Activated T-cell treated with anti-CD3 and anti-CD28 coated beads, Interleukin-2, amount 50 U/mL, for 72 hours (primary cell): ENCODE measurements at places on chromosomes 7 and 10. TPM values are rescaled to one million over a fixed set of nuclear protein-coding genes. Genes with fewer than 3 reads are reported as not detected.

DNA sequence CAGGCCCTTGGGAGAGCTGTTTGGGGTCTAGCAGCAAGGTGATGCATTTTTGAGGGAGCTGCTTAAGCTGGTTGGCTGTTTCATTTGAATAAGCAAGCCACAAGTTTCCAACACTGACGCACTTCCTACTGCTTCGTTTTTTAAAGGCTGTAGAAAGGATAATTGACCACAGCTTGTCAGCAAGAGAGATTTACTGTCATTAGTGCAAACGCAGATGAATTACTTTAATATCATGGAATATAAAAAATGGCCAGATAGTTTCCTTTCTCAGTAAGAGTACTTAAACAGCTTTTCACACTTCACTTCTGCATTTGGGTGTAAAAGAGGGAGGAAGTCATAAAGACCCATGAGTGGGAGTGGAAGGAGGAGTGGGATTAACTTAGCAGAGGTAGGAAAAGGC, 61.5 kb downstream of the FZD1 start:
- no peaks in the 10 kb centered on the region for H3K36me3 ChIP-seq
- H3K27me3 ChIP-seq: peaks cover 8% of the 10 kb centered on the region
- peaks cover 6% of the 10 kb centered on the region for H3K4me1 ChIP-seq

DNA sequence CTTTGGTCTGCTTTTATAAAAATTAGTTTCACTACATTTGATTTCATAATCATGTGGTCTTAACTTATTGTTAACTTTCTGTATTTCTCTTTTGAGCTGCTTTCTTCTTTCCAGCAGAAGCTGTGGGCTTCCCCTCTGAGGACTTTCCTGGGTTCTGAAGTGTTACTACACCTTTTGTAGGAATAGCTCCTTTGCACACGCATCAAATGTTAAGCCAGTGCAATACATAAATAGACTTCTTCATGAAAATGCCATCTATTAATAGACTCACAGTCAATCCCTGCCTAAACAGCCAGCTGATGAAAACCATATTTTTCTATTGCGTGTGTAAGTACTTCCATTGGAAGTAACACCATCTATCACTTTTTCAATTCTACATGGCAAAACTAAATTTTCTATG, 1.5 kb downstream of the ABCB4 start:
- H3K27me3 ChIP-seq: peaks cover 49% of the 10 kb centered on the region
- DNase-seq: no peak
- H3K4me3 ChIP-seq: no peak overlapping the region
- no peak overlapping the region for H3K27ac ChIP-seq

DNA sequence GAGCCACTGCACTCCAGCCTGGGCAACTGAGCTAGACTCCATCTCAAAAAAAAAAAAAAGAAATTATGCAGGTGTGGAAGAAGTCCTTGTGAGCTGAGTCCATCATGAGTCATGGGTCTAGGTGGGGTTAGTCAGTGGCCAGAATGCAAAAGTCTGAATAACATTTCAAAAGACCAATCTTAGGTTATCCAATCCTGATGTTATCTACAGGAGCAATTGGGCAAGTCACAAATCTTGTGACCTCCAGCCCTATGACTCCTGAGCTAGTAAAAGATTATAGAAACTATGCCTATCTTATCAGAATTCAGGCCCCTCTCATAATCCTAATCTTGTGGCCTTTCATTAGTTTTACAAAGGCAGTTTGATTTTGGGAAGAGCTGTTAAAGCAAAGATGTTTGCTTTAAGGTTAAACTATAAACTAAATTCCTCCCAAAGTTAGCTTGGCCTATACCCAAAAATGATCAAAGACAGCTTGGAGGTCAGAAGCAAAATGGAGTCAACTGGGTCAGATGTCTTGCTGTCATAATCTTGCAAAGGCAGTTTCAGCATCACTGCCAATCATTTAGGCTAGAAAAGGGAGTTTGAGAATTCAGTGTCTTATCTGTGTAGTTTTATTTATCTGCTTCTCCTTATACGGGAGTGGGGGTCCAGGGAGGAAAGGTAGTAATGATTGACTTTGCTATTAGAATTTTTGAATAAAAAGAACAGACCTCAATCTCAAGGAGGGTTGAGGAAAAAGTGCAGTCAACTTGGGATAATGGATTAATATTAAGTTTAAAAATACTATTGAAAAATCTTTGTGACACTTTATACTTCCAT, 71.2 kb upstream of the TRIM24 start:
- H3K4me3 ChIP-seq: no peak overlapping the region
- H3K36me3 ChIP-seq: no peaks in the 10 kb centered on the region
- H3K27me3 ChIP-seq: no peaks in the 10 kb centered on the region
- no peaks in the 10 kb centered on the region for H3K4me1 ChIP-seq
- no peak for DNase-seq
- no peak overlapping the region for H3K27ac ChIP-seq

DNA sequence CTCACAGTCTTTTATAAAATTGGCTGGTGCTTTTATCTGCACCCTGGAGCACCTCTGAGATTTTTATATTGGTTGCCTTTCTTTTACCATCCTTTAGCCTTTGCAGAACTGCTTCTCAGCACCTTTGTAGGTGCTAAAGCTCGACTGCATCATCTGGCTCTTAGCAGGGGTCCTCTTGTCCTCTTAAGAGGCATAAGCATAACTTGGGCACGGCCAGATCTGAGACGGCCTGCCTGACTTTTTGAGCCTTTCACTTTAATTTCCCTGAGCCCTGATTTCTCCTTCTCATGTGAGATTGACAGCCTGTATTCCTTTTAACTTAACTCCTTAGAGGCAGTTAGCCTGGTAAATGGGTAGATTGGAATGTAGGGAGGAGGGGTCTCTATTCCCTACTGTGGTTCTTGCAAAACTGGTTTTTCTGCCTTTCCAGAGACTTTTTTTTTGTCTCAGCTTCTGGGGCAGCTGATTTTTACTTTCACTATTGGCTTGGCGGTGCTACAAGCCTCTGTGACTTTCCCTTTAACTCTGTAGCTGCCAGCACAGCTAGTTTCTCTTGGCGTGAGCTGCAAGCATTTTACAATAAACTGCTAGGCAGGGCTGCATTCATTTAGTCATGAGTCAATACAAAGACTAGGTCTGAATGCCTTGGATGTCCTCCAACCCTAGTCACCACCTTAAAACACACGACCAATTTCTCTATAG, 24.0 kb downstream of the ZPBP start:
- peak; percentile 29 for DNase-seq
- H3K27ac ChIP-seq: peak overlapping the region; percentile 63
- H3K4me1 ChIP-seq: peaks cover 19% of the 10 kb centered on the region
- H3K27me3 ChIP-seq: no peaks in the 10 kb centered on the region
- H3K36me3 ChIP-seq: peaks cover 13% of the 10 kb centered on the region

- H3K27ac ChIP-seq: no peak overlapping the region
- H3K36me3 ChIP-seq: peaks cover 4% of the 10 kb centered on the region
- H3K4me1 ChIP-seq: no peaks in the 10 kb centered on the region
- no peaks in the 10 kb centered on the region for H3K27me3 ChIP-seq
- H3K4me3 ChIP-seq: no peak overlapping the region
- no peak for DNase-seq
Measured at GRCh38 chr10:74775099-74775498, 51.3 kb upstream of the KAT6B start.

- H3K27ac ChIP-seq: no peak overlapping the region
- DNase-seq: no peak
- H3K4me3 ChIP-seq: no peak overlapping the region
- H3K4me1 ChIP-seq: no peaks in the 10 kb centered on the region
- H3K27me3 ChIP-seq: peaks cover 11% of the 10 kb centered on the region
- no peaks in the 10 kb centered on the region for H3K36me3 ChIP-seq
Measured at GRCh38 chr10:117418121-117418520, 42.9 kb upstream of the PDZD8 start.

DNA sequence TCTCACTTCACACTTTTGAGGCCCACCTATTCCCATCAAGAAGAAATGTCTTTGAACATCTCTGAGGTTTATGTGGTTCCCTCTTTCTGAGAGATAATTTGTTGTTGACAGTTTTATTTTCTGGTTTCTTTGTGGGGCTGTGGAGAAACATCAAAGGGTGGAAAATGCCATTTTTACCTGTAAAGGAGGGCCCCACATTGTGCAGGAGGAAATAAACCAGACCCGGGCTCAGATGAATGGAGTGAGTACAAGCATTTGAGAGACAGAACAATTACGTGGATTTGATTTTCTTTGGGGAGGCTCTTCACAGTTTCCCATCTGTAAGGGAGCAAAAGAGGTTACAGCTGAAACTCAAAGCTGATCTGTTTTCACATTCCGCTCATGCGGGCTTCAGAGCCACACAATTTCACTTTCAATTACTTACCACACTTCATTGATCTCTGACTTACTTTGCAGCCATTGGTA, 29.8 kb downstream of the ITPRIP start:
- peak overlapping the region; percentile 67 for H3K4me3 ChIP-seq
- peak; percentile 35 for DNase-seq
- peak overlapping the region; percentile 21 for H3K27ac ChIP-seq
- H3K4me1 ChIP-seq: peaks cover 63% of the 10 kb centered on the region
- peaks cover 14% of the 10 kb centered on the region for H3K27me3 ChIP-seq

DNA sequence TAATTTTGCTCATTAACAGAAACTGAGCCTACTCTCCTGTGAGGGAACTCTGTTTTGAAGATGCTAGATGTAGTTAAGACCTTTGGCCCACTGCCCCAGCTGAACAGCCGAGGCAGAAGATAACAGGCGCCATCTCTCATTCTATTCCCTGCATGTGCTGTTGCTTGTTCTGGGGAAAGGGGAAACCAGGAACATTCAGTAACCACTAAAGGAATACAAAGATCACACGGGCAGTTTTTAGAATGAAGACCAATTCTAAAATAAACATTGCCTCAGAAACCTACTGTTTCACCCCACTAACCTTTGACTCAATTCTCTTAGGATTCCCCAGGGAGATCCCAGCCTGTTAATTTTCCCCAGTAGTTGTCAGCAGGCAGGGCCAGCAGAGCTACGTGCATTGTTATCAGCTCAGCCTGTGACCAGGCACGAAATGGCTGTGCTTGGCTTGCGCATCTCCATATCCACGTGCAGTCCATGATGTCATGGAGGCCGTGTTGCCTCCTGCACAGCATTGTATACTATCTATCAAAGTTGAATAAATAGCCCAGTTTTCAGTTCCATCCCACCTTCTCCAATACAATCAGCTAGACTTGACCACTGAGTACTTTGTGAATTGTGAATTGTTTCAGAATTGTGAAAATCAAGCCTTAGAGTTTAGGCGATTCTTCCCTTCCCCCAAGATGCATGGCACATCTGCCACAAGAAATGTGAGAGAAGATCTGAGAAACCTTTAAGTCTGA, 36.0 kb downstream of the ANK3 start:
- no peak overlapping the region for H3K27ac ChIP-seq
- H3K27me3 ChIP-seq: no peaks in the 10 kb centered on the region
- DNase-seq: no peak
- peaks cover 8% of the 10 kb centered on the region for H3K4me1 ChIP-seq
- H3K36me3 ChIP-seq: no peaks in the 10 kb centered on the region
- H3K4me3 ChIP-seq: no peak overlapping the region

The PROSER2 gene
- total RNA-seq: 1.1 TPM

The FGL2 gene
- total RNA-seq: 0.93 TPM

The ADAM12 gene
- total RNA-seq: 1.0 TPM

The IKZF1 gene
- 504 TPM for total RNA-seq

The ZNF804B gene
- not detected for total RNA-seq
